ENCODE measurements at places on chromosomes 3 and 15. TPM values are rescaled to one million over a fixed set of nuclear protein-coding genes. Genes with fewer than 3 reads are reported as not detected.

DNA sequence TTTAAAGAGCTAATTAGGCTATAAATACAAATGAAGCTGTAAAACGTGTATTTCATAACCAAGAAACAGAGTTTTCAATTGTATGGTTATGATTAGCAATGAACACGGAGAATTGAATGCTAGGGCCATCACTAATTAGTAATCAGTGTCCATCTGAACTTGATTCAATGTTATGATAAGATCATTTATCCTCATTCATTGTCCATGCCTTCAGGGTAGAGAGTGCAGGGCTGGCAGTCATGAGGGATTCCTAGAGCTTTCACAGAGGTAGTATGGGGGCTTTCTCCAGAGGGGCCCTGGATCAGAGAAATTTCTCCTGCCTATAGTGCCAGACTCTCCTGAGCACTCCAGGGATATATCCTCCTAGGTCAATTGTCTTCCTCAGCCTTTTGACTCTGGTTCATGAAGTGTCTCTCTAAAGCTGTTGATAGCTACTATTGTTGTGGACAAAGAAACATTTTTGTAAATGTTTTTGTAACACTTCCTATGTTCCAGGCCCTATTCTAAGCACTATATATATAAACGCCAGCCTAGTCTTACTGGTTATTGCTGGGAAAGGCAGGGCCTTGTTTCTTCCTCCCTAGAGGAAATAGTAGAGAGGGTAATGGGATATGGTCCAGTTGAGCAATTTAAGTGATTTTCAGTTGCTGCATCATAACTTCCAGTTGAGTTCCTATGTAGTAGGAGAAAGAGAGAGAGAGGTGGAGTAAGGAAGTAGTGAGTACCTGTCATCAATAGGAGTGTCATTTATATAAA lies 249.0 kb downstream of the NFKBIZ start:
- no peak for DNase-seq

Gene LRRC31
- not detected for total RNA-seq

DNA sequence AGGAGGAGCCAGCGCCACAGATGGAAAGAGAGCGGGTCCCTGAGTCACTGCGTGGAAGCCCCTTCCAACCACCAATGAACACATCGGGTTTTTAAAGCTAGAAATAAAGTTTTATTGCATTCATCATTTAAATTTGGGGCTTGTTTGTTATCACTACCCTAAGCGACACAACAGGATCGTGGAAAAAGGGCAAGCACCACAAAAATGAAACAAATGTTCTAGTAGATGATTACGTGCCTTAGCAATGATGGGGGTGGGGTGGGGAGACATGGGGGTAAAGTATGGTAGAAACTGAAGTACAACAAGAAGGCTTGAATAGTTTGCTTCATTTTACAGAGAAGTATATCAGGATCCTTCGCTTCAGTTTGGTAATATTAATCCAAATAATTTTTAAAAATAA lies 221.6 kb upstream of the ATP10A start:
- no peak for DNase-seq

DNA sequence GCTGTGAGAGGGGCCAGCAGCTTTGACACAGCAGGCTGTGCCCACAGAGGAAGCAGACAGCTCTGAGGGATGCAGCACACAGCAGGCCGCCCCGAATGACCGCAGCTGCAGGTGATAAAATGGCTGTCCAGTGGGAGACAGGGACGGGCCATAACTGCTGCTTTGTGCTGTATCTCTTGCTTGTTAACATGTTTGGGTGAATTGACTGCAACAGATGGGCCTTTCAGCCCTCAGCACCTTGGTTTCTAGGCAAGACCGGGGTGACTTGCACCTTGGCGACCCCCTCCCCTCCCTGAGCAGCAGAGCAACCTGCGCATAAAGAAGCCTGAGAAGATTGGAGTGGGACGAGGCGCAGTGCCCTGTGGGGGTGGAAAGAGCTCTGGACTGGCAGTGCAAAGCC lies 36.6 kb upstream of the CLK3 start:
- DNase-seq: no peak

- DNase-seq: no peak
Observed at GRCh38 chr3:141306276-141306675, 62.0 kb upstream of the ZBTB38 start.

Gene AQP9
- total RNA-seq: not detected

GRCh38 chr3:150912501-150912900 lies 7.3 kb upstream of the MINDY4B start:
- no peak for DNase-seq

GRCh38 chr3:66498687-66499621 lies 1.9 kb downstream of the LRIG1 start:
- DNase-seq: no peak

GRCh38 chr15:91476861-91477260 lies 376.6 kb upstream of the SLCO3A1 start:
- DNase-seq: no peak

Gene ZDHHC23
- total RNA-seq: 5.1 TPM

DNA sequence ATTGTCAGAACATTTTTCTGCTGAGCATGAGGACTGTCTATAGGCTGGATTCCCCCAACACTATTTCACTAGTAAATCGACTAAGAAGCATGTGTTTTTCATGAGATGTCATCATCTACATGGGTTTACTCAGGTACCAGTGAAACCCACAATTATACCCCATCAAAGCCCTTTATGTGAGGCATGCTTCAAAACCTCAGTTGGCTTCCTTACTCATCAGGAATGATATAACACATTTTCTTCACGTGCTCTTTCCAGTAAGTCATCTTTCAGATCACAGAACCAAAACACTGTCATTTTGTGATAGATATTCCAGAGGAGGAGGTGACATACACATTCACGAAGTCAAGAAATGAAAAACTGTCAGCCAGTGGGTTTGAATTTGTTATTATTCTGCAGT lies 116.5 kb downstream of the ANO10 start:
- DNase-seq: no peak

DNA sequence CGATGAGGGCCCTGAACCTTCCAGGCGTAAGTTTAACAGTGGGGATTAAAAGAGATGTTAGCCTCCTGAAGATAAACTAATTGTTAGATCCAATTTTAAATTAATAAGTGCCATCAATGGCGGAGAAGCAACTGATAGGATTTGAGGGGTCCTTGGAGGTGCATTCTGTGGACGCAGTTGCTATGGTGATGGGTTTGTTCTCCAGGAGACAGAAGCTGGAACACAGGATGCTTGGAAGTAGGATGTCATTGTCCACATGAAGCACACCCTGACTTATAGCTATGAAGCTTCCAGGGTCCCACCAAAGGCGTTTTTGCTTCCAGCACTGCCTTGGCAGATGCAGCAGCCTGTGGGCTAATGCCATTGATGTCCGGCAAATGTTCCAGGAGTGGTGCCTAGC lies 331.0 kb upstream of the IL12A start:
- DNase-seq: no peak

- DNase-seq: no peak
Observed at GRCh38 chr3:159751146-159751545, 237.5 kb upstream of the IL12A start.

Gene ERICH6
- total RNA-seq: 0.06 TPM

DNA sequence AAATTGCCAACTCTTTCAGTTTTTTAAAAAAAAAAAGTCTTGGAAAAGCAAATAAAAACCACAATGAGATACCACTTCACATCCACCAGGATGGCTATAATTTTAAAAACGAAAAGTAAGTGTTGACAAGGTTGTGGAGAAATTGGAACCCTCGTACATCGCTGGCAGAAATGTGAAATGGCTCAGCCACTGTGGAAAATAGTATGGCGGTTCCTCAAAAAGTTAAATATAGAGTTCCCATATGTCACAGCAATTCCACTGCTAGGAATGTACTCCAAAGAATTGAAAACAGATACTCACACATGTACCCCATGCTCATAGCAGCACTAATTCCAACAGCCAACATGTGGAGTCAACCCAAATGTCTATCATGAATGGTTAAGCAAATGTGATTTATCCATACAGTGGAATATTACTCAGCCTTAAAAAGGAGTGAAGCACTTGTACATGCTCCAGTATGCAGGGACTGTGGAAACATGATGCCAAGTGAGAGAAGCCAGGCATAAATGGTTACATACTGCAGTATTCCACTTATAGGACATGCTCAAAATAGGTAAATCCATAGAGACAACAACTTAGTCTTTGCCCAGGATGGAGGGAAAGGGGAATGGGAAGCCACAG lies 73.8 kb upstream of the PCSK6 start:
- DNase-seq: no peak

GRCh38 chr3:14976317-14976716 lies 28.9 kb downstream of the NR2C2 start:
- no peak for DNase-seq

DNA sequence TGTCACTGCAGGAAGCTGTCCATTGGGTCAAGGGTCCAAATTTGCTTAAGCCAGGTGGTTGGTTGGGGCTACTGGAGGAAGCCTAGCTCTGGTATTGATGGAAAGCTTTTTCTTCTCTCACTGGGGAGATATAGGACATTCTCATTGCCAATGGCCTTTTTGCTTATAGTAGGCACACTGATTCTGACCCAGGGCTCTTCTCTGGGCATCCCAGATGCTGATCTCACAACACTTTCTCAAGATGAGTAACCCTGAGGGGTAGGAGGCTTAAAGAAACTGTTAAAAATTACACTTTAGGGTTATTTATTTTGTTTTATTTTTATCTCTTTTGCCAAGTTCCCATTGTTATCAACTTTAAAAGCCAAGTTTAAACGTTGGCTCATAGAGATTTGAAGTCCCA lies 337.8 kb downstream of the LRRC3B start:
- DNase-seq: no peak
